CD4-positive, alpha-beta memory T cell (primary cell): ENCODE measurements at places on chromosomes 11 and 22. TPM values are rescaled to one million over a fixed set of nuclear protein-coding genes. Genes with fewer than 3 reads are reported as not detected.

The SELENOH gene
- total RNA-seq = 102 TPM

The LRRC56 gene
- total RNA-seq = 4.6 TPM

The OR51I1 gene
- not detected for total RNA-seq

The ATL3 gene
- 43.3 TPM for total RNA-seq

The MFRP gene
- total RNA-seq = not detected

The GRM5 gene
- not detected for total RNA-seq

The OR56A1 gene
- total RNA-seq = not detected

The OR4A16 gene
- not detected for total RNA-seq

The OR52N5 gene
- total RNA-seq = not detected

The LARGE2 gene
- 5.1 TPM for total RNA-seq

The MS4A15 gene
- not detected for total RNA-seq

The OR2AG2 gene
- total RNA-seq = not detected
